Aorta (tissue), 5 donors: ENCODE measurements at places on chromosomes 1 and 21. TPM values are rescaled to one million over a fixed set of nuclear protein-coding genes. Genes with fewer than 3 reads are reported as not detected.

DNA sequence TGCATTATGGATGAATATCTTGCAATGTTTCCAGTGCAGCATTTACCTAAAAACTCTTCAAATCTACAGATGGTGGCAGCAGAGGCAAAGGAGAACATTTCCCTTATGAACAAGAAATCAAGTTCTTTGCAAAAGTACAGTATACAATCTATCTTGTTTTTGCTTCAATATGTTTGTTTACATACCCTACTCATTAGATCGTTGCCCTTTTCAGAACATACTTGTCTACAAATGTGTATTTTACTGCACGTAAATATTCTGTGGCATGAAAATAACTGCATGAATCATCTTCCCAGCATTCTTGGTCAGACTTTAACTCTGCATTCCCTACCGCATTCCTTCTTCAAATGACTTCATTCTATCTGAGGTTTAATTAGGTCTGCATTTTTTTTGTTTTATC, 212.7 kb downstream of the ZP4 start:
- no peak overlapping the region for H3K27ac ChIP-seq
- H3K36me3 ChIP-seq, result peaks cover 4% of the 10 kb centered on the region
- no peak for DNase-seq
- no peaks in the 10 kb centered on the region for H3K27me3 ChIP-seq
- no peak overlapping the region for H3K4me3 ChIP-seq

The EDARADD gene
- total RNA-seq, result 0.58 TPM

- no peak overlapping the region for H3K27ac ChIP-seq
- H3K4me1 ChIP-seq, result no peaks in the 10 kb centered on the region
- H3K4me3 ChIP-seq, result no peak overlapping the region
- no peaks in the 10 kb centered on the region for H3K27me3 ChIP-seq
Observed at GRCh38 chr1:196466654-196467053, 141.6 kb downstream of the KCNT2 start.

The FCN3 gene
- total RNA-seq, result 11.5 TPM

GRCh38 chr1:60575326-60575977, 501.9 kb upstream of the C1orf87 start:
- peak overlapping the region; percentile 67 for H3K27ac ChIP-seq
- H3K27me3 ChIP-seq, result no peaks in the 10 kb centered on the region
- DNase-seq, result no peak

- no peaks in the 10 kb centered on the region for H3K27me3 ChIP-seq
- no peaks in the 10 kb centered on the region for H3K36me3 ChIP-seq
- H3K4me1 ChIP-seq, result no peaks in the 10 kb centered on the region
- DNase-seq, result no peak
- no peak overlapping the region for H3K4me3 ChIP-seq
Observed at GRCh38 chr21:24428591-24429199, 1178.6 kb downstream of the MRPL39 start.

The AGBL4 gene
- total RNA-seq, result 0.18 TPM

GRCh38 chr1:33410091-33410701, 20.7 kb downstream of the PHC2 start:
- peak overlapping the region; percentile 26 for H3K4me3 ChIP-seq
- H3K36me3 ChIP-seq, result no peaks in the 10 kb centered on the region
- H3K27ac ChIP-seq, result peak overlapping the region; percentile 67
- no peaks in the 10 kb centered on the region for H3K27me3 ChIP-seq

The MX1 gene
- 41.0 TPM for total RNA-seq

DNA sequence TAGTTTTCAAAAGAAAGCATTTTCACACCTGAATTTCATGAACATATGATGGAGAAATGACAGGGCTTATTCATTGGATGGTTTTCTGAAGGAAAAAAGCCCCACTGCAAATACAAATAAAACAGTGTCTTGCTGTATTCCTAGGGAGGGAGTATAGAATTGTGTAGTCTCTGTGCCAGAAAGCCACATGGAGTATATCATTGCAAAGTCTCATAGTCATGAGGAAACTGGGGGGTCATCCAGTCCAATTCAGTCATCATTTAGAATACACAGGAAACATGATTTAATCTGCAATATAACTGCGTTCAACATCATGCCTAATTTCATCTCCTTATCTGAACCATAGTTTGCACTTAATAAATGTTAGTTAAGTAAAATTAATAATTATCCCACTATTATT, 222.3 kb downstream of the NTNG1 start:
- no peaks in the 10 kb centered on the region for H3K4me1 ChIP-seq
- H3K36me3 ChIP-seq, result no peaks in the 10 kb centered on the region
- DNase-seq, result no peak
- H3K4me3 ChIP-seq, result no peak overlapping the region
- H3K27me3 ChIP-seq, result no peaks in the 10 kb centered on the region

The SLC26A9 gene
- total RNA-seq, result 0.18 TPM
